Stimulated activated CD4-positive, alpha-beta T cell treated with anti-CD3 and anti-CD28 coated beads, Interleukin-1b, Interleukin-23, amount 100 ng/mL, for 48 hours (primary cell): ENCODE measurements at places on chromosomes 13 and 19.

DNA sequence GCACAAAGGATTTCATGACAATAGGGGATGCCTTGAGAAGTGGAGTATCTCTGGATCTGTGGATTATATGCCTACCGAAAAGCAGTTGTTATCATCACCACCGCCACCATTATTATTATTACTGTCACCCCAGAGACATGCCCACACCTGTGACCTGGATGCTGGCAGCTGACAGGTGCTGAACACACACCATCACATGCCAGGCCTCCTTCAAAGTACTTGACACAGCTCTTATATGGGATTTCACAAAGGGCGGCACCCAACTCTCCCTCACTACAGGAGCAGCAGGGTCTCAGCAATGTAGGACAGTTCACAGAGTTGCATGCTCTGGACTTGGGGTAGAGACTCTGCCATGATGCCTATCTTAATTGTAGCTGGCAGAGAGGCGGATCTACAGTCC, 5.6 kb upstream of the GPR42 start:
- no peak for DNase-seq

DNA sequence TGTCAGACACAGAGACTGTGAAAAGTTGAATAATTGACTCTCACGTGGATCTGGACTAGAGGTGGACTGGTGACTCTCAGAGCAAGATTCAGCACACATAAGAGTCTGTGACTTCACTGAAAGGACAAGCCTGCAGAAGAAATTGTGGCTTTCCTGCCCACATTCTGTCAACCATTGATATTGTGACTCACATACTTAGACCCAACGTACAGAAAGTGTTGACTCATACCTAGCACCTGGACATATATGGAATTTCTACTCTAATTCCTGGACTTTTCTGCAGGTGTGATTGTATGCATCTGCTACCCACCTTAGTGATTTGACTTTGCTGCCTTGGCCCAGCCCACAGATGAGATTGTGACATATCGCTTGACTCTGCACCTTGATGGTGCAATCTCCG, 15.6 kb upstream of the ZNF730 start:
- no peak for DNase-seq

- peak; percentile 62 for DNase-seq
Measured at GRCh38 chr19:13207846-13208671, 57.8 kb downstream of the IER2 start.

DNA sequence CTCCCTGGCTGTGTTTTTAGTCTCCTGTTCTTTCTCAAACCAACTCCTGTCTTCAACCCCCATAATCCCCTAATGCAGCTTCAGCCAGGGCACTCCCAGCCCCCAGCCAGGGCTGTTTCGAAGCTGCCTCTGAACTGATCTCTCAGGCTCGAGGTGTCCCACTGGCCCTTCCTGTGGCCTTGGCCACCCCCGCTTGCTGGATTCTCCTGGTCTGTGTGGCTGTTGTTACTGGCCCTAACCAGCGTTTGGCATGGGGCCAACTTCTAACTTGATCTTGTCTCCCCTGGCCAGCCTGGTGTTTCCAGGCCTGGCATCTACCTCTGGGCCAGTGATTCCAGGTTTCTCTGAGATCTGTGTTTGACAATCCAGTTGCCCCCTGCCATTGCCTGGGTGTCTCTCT, 11.0 kb downstream of the XAB2 start:
- DNase-seq, result no peak

DNA sequence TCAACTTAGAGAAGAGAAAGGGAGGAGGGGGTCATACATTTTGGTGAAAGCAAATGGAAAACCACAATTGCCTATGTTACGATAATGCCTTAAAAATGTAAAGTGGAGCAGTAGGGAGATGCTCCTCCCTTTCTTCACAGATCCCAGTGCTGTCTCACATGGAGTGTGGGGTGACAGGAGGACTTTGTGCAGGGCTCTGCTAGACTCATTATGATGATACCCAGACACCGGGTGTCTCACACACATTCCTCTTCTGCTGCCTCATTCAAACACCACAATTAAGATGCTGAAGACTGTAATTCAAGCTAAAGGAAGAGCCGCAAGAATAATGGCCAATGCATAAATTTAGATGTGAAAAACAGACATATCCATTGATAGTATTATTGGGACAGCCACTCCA, 150.6 kb downstream of the LHFPL6 start:
- no peak for DNase-seq

- DNase-seq, result no peak
Measured at GRCh38 chr19:2282062-2282861, at the start of gene PEAK3. Gene PEAK3 (minus strand): TSS chr19:2282175. CDS start chr19:2280931, 1,244 bp downstream.

GRCh38 chr13:75870397-75870903, 234.3 kb downstream of the LMO7 start:
- no peak for DNase-seq

GRCh38 chr19:10037809-10038208, 24.5 kb downstream of the RDH8 start:
- no peak for DNase-seq

DNA sequence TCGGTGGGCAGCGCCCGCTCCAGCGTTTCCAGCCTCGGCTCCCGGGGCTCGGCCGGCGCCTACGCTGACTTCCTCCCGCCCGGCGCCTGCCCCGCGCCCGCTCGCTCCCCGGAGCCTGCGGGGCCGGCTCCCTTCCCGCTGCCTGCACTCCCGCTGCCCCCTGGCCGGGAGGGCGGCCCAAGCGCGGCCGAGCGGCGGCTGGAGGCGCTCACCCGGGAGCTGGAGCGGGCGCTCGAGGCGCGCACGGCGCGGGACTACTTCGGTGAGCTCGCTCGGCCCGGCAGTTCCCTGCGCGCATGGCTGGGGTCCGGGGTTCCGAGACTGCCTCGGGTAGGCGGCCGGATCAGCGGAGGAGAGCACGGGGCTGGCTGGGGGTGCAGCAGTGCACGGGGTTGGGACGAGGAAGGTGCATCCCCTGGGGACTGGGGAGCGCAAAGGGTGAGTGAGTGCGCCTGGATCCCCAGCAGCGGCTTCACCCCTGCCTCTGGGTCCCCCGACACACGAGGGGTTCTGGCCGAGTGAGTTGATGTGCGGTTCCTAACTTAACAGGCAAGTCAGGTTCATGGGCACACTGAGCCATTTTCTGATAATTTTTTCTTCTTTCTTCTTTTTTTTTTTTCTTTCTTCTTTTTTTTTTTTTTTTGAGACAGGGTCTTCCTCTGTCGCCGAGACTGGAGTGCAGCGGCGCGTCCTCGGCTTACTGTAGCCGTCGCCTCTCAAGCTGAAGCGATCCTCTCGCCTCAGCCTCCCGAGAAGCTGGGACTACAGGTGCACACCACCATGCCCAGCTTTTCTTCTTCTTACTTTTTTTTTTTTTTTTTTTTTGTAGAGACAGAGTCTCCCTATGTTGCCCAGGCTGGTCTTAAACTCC, 1.1 kb downstream of the WTIP start:
- DNase-seq, result no peak
